ENCODE measurements at places on chromosomes 7 and 10. TPM values are rescaled to one million over a fixed set of nuclear protein-coding genes. Genes with fewer than 3 reads are reported as not detected.

Gene NRCAM
- total RNA-seq, result 0.83 TPM

Gene NKX2-3
- not detected for total RNA-seq

Gene STEAP1B
- total RNA-seq, result 21.1 TPM

Gene GIMAP8
- total RNA-seq, result not detected

Gene SPDYE11
- total RNA-seq, result not detected

DNA sequence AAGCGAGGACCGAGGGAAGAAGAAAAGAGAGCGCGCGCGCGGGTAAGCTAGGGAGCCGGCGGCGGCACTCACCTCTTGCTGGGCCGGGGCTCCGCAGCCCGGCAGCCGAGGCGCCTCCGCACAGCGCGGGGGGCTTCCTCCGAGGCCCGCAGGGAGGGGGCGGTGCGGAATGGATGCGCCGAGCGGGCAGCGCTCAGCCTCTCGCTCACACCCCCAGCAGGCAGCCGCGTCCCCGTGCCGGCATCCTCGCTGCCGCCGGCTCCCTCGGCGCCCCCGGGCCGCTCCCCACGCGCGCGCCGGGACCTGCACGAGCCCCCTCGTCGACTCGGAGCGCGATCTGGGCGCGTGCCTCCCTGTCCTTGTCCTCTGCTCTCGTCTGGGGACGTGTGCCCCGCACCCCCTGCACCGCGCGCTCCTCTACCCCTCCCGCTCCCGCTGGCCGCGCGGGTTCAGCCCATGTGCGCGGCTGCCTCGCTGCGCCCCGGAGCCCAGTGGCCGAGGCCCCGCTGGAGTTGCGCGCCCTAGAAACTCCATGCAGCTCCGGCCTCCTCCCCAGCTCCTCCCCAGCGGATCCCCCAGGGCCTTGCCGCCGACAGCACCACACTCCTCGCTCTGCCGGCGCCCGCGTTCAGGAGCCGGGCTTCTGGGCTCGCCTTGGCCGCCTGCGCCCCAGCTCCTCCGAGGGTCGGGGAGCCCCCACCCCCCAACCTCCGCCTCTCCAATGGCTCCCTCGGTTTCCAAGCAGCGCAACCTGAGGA is 75.3 kb downstream of the CALN1 start:
- H3K4me3 ChIP-seq, result no peak overlapping the region
- no peaks in the 10 kb centered on the region for H3K27me3 ChIP-seq
- H3K27ac ChIP-seq, result no peak overlapping the region
- no peaks in the 10 kb centered on the region for H3K4me1 ChIP-seq
- no peaks in the 10 kb centered on the region for H3K36me3 ChIP-seq

DNA sequence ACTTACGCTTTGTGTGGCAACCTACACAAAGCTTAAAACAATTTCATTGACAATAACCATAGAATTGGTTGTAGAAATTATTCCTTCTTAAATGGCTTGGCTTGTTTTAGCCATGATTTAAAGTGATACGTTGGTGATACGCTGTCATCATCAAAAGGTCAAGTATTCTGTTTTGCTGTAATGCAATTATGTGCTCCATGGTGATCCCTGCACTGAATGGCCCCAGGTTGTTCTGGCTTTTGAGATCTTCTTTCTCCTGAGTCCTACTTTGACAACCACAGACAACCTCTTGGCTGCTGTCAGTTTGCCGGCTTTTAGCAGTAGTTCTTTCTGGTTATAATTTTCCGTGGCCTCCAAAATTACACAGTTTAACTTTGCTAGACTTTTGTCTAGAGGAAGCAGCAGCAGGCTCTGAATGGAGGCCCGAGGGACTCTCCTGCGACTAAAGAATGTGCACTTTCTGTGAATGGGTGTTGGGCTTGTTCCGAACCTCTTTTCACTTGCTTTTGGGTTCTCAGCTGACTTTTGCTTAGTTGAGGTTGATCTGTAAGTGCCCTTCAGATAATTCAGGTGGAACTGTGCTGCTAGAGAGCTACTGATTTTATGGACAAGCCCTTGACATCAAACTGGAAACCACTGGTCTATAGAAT is 104.7 kb downstream of the TMEM178B start:
- H3K27me3 ChIP-seq, result no peaks in the 10 kb centered on the region
- no peaks in the 10 kb centered on the region for H3K36me3 ChIP-seq
- no peak overlapping the region for H3K4me3 ChIP-seq

GRCh38 chr7:41907444-41907843 is 204.6 kb upstream of the INHBA start:
- H3K36me3 ChIP-seq, result no peaks in the 10 kb centered on the region
- no peaks in the 10 kb centered on the region for H3K27me3 ChIP-seq
- no peak overlapping the region for H3K27ac ChIP-seq
- peaks cover 11% of the 10 kb centered on the region for H3K4me1 ChIP-seq
- no peak for DNase-seq
- no peak overlapping the region for H3K4me3 ChIP-seq

DNA sequence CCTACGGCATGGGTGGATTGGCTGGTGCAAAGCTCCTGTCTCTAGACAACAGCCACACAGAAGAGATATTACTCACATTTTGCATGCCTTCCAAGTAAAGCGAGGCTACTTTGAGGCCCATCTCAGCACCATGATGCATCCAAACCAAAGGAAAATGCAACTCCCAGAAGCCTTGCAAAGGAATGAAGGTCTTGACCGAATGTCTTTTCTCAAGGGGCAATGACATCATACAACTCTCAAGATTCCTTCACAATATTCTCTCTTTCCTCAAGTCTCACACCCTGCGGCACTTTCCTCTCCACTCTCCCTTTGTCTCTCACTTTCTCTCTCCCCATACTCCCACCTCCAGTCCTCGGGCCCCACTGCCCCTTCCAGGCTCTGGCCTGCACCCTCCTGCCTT is 44.8 kb upstream of the CPXM2 start:
- H3K36me3 ChIP-seq, result no peaks in the 10 kb centered on the region
- H3K4me1 ChIP-seq, result no peaks in the 10 kb centered on the region
- H3K27ac ChIP-seq, result no peak overlapping the region
- no peak overlapping the region for H3K4me3 ChIP-seq
- no peak for DNase-seq

- no peaks in the 10 kb centered on the region for H3K27me3 ChIP-seq
- no peaks in the 10 kb centered on the region for H3K36me3 ChIP-seq
- H3K27ac ChIP-seq, result no peak overlapping the region
- H3K4me3 ChIP-seq, result no peak overlapping the region
- no peaks in the 10 kb centered on the region for H3K4me1 ChIP-seq
These were observed 105.0 kb upstream of the NPY start for GRCh38 chr7:24178811-24179570.

DNA sequence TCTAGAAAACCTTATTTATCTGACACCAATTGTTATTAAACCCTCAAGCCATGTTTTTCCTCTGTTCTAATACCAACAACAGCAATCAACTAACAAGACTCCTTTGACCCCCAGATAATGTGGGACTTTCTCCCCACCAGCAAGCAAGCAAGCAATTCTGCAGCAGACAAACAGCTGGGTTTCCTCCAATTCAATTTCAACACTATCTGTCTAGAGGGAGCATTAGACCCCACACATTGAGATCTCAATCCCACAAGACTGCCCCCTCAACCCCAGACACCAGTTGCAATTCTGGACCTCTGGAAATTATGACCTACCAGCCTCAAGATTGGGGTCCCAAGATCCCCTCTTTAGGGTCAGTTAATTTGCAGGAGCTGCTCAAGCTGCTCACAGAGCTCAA is 89.4 kb upstream of the TMEM26 start:
- H3K27me3 ChIP-seq, result no peaks in the 10 kb centered on the region
- no peak overlapping the region for H3K27ac ChIP-seq
- no peaks in the 10 kb centered on the region for H3K36me3 ChIP-seq
- H3K4me1 ChIP-seq, result no peaks in the 10 kb centered on the region

GRCh38 chr7:155845226-155845625 is 33.0 kb upstream of the SHH start:
- no peaks in the 10 kb centered on the region for H3K4me1 ChIP-seq
- no peak for DNase-seq
- peaks cover 1% of the 10 kb centered on the region for H3K27me3 ChIP-seq
- H3K27ac ChIP-seq, result no peak overlapping the region
- no peak overlapping the region for H3K4me3 ChIP-seq

- peaks cover 14% of the 10 kb centered on the region for H3K4me1 ChIP-seq
- DNase-seq, result no peak
- H3K4me3 ChIP-seq, result no peak overlapping the region
- H3K27ac ChIP-seq, result no peak overlapping the region
- H3K36me3 ChIP-seq, result peaks cover 19% of the 10 kb centered on the region
These were observed 10.1 kb downstream of the NFKB2 start for GRCh38 chr10:102405632-102406031.

Data from IMR-90 (cell line).